Ascending aorta (tissue), 2 donors: ENCODE measurements at places on chromosomes 11 and 22. TPM values are rescaled to one million over a fixed set of nuclear protein-coding genes. Genes with fewer than 3 reads are reported as not detected.
A peak's percentile ranks its signal among the peaks of the same experiment; 100 is the strongest.

CKAP5 gene
- 13.5 TPM for total RNA-seq

C11orf71 gene
- 0.43 TPM for total RNA-seq

ESAM gene
- total RNA-seq = 257 TPM

MS4A12 gene
- not detected for total RNA-seq

PVALB gene
- not detected for total RNA-seq

MYOD1 gene
- not detected for total RNA-seq

BTBD18 gene
- not detected for total RNA-seq

GRCh38 chr22:25690798-25691197 is 51.2 kb upstream of the MYO18B start:
- no peak for DNase-seq

GRCh38 chr22:41532908-41533825 is 11.1 kb downstream of the POLR3H start:
- DNase-seq = peak; percentile 82

DNA sequence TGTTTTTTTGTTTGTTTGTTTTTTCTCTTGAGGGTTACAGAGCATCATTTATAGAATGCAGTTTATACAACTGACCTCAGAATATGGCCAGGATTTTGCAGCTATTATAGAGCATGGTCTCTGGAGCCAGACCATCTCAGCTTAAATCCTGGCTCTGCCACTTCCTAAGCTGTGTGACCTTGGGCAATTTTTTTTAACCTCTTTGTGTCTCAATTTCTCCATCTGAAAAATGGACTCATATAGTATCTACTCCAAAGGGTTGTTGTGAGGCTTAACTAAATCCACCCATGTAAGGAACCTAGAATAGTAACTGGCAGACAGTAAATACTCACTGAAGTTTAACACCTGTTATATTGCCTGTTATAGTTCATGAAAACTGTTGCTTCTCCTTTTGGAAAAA is 8.3 kb upstream of the DGAT2 start:
- no peak for DNase-seq

GRCh38 chr11:72646472-72646871 is 27.8 kb downstream of the PDE2A start:
- DNase-seq = no peak

DNA sequence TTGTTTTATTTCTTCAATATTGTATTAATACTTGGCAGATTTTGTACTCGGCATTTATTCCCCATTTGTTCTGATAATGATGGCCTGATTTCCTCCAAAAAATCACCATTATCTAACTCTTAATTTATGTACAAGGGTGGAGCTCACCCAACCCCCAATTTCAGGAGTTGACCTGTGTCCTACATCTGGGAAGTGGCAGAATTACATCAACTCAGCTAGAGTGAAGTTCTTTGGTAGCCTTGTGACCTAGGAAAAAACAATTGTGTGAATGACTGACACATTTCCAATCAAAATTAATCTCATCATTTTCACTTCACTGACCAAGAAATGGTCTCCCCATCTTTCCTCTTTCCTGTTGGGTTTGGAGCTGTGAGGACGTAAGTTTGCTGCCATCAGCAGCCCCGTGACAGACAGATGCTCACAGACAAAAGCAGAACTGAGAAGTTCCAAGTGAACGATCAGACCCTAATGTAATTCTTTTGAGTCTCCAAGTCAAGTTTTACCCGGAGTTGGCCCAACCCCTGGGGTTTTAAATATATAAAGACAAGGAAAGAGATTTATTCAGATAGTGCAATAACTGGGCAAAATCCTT is 16.6 kb upstream of the MS4A6E start:
- DNase-seq = no peak

DNA sequence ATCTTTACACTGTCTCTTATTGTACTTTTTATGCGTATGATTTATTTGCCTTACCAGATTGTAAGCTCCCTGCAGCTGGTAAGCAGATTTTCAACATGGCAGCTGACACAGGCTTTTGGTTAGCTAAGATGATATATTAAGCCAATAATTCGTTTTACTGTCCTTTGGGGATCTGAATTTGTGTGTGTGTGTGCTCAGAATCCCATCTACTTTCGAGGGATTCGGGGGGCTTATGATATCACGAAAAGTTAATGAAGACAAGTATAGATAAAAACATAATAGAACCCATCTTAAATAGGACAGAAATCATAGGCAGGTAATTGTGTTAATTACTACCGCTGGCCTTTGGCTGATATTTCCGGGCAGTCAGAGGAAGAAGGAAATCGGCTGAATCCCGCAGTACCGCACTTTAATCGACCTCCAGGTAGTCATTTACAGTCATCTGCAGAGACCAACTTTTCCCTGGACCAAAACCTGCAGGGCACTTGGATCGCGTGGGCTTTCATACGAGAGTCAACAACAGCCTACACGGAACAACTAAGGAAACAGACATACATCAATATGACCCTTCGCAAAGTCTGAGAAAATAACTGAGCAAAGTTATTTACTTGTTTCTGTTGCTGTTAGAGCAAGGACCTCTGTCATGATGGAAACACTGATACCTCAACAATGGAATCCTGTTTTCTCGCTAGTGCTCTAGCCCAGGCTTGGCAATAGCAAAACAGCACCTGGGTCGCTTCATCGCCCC is 802 bp downstream of the KBTBD3 start:
- no peak for DNase-seq

- DNase-seq = no peak
Observed at GRCh38 chr11:113412675-113413074, 25.1 kb downstream of the ANKK1 start.

GRCh38 chr11:33642461-33643166 is 58.0 kb downstream of the C11orf91 start:
- no peak for DNase-seq

GRCh38 chr11:91792779-91793262 is 431.8 kb upstream of the FAT3 start:
- DNase-seq = no peak

DNA sequence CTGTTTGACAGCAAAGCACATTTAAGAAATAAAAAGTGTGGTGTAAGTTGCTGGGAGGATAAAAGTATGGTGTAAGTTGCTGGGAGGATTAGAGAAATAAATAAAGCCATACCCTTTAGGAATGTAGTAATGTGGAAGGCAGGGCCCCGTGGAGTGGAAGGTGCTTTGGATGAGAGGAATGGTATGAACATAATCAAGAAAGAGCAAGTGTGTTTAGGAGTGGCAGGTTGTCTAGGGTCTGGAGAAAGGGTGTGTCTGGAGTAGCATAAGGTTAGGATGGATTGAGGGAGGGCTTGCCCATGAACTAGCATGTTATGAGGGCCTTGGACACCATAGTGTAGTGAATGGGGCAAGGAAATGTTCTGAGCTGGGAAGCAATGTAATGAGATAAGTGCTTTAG is 18.1 kb downstream of the MRPL16 start:
- DNase-seq = no peak
